ENCODE measurements at places on chromosomes 11 and 22.

DNA sequence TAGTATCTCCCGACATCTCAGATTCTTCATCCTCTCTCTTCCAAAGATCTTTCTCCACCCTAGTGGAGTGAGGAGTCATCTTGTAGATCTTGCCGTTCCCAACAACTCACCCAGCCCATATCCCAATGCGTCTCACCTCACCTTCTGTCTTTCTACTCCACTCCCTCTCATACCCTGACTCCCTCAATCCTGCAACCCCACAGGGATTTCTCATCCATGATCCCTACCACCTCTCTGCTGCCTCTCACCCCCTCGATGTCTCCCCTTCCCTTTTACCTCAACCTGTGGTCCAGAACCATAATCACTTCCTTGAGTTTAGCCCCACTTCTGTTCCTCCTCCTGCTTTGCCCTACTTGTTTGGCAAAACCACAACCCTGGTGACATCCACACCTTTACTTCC lies 41.7 kb downstream of the OTOG start:
- DNase-seq: no peak

- no peak for DNase-seq
These were observed 714.9 kb downstream of the LUZP2 start for GRCh38 chr11:25211635-25212254.

GRCh38 chr11:61774411-61774810 lies 18.0 kb downstream of the TMEM258 start:
- DNase-seq: no peak

DNA sequence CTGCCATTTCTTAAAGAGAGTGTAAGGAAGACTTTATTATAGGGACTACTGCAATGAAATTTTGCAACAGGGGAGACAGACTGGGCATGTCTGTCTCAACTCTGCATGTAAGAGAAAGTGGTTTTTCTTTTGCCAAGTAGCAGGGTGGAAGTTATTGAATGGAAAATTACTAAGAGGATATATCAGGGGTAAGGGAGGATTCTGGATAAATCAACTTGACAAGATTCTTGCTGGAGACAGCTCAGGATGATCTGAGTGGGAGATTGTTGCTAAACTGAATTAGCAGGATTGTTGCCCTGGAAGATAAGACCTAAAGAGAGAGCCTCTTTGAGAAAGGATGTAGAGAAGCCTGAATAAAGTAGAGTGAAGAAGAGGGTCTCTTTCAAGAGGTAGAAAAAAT lies 145.8 kb downstream of the LUZP2 start:
- no peak for DNase-seq

DNA sequence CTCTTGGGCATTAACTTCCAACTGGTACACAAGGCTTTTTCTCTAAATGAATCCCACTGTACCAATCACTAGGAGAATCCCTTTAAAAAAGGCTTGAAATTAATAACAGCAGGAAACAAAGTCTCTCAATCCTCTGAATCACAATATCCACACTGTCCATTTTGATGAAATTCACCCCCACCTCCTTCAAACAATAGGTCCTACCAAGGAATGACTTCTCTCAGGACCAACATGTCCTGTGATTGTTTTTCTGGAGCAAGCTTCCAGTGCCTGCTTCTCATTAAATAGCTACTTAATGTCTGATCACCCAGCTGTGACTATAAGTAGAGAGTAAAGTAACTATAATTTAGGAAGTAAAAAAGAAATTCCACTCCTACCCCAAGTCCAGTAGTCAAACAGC lies 13.1 kb downstream of the NUMA1 start:
- DNase-seq: no peak

- no peak for DNase-seq
These were observed 6.8 kb downstream of the MAFF start for GRCh38 chr22:38208551-38208968.
